CD4-positive, alpha-beta T cell treated with Interferon alpha-2 for 1 hour (primary cell): ENCODE measurements at places on chromosomes 2 and 18.

- DNase-seq: no peak
Measured at GRCh38 chr2:197307236-197307932, 3.2 kb downstream of the ANKRD44 start.

DNA sequence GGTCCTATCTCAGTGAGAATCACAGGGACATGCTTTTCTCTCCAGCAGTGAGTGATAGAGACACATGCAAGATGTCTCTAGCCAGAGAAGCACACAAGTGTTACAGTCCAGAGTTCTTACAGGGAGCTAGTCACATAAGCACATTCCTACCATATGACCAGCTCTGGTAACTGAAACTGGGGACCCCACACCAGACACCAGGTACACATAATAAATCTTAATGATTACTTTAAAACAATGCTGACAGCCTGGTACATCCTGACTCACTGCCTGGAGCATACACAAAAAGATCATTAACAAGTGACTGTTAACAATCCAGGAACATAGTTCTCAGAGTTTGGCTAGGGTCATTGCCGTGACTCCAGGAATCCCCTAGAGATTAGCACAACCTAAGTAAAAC, 53.6 kb downstream of the GALNT1 start:
- no peak for DNase-seq

DNA sequence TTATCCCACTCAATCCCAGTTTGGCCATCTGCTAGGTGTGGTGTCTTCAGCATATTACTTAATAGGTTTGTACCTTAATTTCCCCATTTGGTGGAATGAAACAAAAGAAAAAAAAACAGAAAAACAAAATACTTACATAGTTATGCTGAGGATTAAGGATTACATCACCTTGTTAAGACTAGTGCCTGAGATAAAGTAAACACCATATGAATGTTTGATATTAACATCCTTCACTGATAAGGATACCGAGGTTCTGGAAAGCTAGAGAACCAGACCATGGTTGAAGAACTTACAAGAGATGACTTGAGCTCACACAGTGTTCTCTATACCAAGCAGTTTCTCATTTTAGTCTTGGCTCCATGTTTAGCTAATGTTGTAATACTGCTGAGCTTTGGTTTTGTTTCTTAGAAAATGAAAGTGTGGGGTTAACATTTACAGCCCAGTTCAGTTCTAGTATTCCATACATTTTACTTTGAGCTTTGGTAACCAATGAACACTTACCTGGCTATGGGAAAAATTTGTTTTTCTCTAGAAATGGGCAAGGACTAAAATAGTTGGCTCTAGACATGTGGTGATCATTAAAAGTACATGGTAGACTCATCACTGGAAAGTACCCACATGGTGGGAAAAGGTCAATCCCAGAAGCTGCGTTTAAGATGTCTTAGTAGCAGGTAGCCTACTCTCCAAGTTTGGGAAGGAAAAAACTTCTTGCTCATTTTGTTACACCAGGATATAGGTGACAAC, 5.8 kb upstream of the GPD2 start:
- no peak for DNase-seq

GRCh38 chr2:99670768-99671734, 181.2 kb upstream of the REV1 start:
- no peak for DNase-seq

GRCh38 chr2:22536133-22536532, 848.8 kb upstream of the KLHL29 start:
- DNase-seq: no peak

- DNase-seq: no peak
Measured at GRCh38 chr2:236095504-236095903, 72.7 kb downstream of the GBX2 start.

DNA sequence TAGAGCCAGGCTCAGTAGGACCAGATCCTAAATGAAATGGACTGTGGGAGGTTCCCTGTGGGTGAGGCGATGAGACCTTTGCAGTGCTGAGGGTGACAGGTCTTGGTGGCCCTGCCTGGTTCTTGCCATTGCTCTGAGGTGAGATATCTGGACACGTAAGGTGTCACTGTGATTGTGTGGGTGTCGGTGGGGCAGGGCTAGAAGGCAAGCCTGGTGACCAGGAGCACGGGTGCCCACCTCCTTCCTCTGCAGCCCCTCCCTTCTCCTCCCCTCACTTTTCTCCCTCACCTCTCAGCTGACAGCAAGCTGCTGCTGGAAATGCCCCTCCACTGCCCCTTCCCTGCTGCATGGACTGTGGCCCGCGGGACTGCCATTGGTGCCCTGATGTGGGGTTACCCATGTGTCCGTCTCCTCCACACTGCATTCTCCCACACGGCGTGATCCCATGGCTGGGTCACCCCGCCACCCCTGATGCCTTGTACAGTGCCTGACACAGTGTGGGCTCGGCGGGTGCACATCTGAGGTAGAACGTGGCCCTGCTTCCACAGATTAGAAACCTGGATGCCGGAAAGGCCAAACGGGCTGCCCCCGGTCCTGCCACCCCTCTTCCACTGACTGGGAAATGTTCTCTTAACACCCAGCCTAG, 55.6 kb upstream of the FOSL2 start:
- DNase-seq: no peak

GRCh38 chr2:630451-631320, 46.5 kb downstream of the TMEM18 start:
- no peak for DNase-seq

- DNase-seq: no peak
Measured at GRCh38 chr18:52730972-52731619, 391.1 kb downstream of the DCC start.

- no peak for DNase-seq
Measured at GRCh38 chr2:40325116-40325515, 126.8 kb downstream of the SLC8A1 start.

- DNase-seq: no peak
Measured at GRCh38 chr2:16671760-16672159, 6.1 kb upstream of the CYRIA start.

DNA sequence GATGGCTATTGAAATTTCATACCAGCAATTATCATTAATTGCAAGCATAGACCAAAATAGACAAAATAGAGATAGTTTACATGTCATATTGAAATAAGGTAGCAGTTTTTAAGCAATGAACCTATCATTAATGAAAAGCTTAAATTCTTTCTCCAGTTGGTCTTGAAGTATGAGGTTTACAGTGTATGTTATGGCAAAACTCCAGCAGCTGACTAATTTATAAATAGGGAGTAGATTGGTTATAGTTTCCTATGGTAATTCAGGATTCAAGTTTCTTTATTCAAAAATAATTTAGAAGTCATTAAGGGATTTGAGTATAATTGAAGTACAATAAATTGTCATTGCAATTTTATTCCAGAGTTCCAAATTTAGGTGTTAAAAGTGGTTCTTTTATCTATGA, 69.6 kb upstream of the COL5A2 start:
- no peak for DNase-seq

DNA sequence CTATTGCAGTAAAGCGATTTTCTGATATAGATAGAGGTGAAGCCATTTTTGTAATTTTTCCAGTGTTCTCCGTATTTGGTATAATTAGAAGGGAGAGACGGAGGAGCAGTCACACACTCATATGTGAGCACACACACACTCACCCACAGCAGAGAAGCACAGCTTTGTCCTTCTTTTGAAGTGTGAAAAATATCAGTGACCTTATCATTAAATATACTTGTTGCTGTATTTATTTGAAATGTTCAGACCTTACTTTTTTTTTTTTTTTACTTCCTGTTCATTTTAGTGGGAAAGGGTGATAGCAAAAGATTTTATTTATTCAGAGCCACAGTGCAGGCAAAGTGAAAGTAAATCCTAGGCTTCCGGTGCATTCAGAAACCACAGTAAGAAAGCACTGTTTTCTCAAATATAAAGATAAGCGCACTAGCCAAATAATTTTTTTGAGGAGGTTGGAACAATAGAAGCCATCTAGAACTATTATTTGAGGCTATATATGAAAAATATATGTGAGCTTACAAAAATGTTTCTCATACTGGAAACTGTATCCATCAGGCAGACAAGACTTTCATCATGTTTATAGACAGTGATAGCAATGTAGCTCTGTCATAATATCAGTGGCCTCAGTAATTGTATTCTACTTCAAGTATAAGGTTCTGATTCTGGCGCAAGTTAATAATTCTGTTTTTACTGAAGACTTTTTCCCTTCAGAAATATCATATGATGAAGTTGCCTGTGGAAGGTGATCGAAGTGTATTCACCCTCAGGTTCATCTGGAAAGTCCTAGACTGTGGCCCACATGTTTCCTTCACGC, 37.2 kb downstream of the TSHZ1 start:
- no peak for DNase-seq

GRCh38 chr2:76625101-76625500, 897.1 kb downstream of the LRRTM4 start:
- DNase-seq: no peak

GRCh38 chr2:151305129-151305691, 15.7 kb upstream of the NMI start:
- DNase-seq: no peak

GRCh38 chr2:20747317-20747716, 75.6 kb downstream of the LDAH start:
- DNase-seq: no peak

DNA sequence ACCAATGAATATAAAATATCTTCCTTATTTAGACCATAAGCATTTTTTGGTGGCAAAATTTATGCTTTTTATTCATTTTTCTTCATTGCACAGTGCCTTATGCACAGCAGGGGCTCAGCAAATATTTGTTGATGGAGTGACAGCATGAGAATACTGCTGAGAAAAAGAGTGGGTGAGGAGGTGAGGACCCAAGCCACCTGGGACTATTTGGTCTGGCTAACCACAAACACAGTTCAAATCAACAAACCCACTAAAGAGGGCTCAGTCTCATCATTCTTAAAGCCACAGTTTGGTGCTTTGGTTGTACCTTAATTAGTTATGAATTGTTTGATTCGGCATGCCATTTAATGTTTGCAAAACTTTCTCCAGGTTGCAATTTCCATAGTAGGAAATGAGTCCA, 183.5 kb upstream of the ZNF521 start:
- no peak for DNase-seq
